ENCODE measurements at places on chromosomes 5 and 9. TPM values are rescaled to one million over a fixed set of nuclear protein-coding genes. Genes with fewer than 3 reads are reported as not detected.

- DNase-seq: no peak
These were observed 40.4 kb upstream of the ECM2 start for GRCh38 chr9:92576175-92576574.

The RNF183 gene
- total RNA-seq: not detected

The RARS1 gene
- 48.8 TPM for total RNA-seq

- DNase-seq: no peak
These were observed 434.6 kb downstream of the TAF11L14 start for GRCh38 chr5:18068826-18069225.

DNA sequence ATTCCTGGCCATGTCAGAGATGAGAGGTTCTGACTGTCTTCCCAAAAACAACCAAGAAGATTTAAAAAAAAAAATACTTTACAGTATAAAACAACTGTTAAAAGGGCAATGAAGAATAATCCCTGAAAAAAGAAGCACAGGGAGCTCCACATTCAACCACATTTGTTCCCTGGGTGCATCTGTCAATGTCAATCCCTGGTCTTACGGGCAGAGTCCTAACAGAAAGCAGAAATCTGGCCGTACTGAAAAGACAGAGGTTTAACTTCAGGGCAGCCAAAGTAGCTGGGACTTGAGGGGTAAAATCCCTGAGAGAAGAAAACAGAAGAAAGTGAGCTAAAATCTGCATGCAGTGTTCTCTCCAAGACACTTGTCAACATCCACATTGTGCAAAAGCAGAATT lies 76.6 kb downstream of the RICTOR start:
- DNase-seq: no peak

DNA sequence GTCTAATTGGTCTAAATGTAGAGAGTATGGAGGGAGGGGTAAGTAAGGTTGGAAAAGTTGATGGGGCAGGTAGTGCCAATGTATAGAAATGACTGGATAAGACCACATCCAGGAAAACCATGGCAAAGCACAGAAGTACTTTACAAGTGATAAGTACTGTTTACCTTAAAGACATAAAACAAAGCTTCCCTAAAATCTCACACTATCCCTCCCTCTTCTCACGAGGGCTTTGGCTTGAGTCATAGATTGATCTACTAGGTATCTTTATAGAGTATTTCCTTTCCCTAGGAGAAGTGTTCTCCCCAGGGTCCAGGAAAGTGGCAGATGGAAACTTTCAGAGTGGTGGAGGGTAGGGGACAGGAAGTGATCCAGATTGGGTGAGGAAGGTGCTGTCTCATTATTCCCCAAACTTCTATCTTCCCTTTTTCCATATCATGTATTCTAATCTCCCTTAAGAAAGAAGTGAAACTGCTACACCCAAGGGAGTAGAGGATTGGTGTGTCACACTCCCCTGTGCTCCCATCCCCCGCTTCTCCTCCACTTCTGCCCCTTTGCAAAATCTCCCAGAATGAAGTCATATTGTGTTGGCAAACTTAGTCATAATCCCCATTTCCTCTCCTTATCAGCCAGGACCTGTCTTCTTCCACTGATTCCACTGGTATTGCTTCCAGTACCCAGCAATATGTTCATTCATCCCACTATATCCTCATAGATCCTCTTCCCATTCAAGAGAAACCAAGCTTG lies 14.6 kb downstream of the IL33 start:
- DNase-seq: peak; percentile 29

- DNase-seq: peak; percentile 81
These were observed 4.5 kb downstream of the FBXW5 start for GRCh38 chr9:136939996-136940525.

- DNase-seq: no peak
These were observed 263.7 kb upstream of the DAPK1 start for GRCh38 chr9:87233899-87234455.

The PGGT1B gene
- 23.0 TPM for total RNA-seq

- DNase-seq: no peak
These were observed 35.6 kb downstream of the TTC39B start for GRCh38 chr9:15271403-15271802.

DNA sequence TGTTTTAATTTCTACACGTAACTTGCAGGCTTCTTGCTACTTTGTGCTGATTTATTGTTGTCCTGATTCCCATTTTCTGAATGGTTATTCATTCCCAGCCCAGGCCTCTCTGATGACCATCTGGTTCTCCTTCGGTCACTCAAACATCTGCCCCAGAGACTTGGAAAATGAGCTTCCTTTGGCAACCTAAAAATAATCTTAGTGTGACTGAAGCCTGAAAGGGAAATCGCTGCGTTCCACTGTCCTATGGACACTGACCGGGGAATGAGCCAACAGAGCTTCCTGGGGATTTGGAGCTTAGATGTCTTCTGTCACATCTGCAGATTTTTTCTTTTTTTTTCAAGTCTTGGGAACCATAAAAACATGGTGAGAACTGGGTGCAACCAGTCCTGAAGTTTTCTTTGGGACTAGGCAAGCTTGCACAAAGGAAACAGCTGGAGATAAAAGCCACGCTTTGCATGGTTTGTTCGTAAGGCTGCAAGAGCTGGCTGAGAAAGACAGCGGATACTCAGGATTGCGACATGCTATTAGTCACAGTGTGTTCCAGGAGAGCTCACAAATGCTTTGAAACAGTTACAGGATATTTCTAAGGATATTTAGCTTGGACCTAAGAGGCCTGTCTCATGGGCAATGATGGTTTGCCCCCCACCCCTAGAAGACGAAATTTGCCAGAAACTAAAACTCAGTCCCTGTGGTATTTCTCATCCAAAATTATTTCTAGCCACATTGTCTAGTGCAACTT lies 146.2 kb downstream of the GOLPH3 start:
- peak; percentile 71 for DNase-seq

DNA sequence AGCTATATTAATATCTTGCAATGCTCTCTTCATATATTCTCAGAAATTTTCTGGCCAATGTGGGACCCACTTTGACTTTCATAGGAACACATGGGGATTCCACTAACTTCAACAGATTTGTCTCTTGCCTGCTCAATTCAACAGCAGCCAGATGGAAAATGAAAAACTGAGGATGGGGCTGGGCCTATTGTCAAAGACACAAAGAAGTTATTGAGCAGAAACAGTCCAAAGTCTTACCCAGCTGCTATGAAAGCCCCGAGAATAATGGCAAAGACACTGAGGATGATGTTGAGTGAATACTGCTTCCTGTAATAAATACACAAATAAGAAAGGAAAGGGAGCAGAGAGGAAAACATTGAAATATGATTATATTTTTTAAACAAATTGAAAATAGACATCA lies 32.6 kb downstream of the SLC35D2 start:
- DNase-seq: no peak

The NR2F1 gene
- total RNA-seq: 41.8 TPM

The OR1N2 gene
- not detected for total RNA-seq

The VCAN gene
- total RNA-seq: 94.1 TPM

The CYSRT1 gene
- total RNA-seq: not detected

DNA sequence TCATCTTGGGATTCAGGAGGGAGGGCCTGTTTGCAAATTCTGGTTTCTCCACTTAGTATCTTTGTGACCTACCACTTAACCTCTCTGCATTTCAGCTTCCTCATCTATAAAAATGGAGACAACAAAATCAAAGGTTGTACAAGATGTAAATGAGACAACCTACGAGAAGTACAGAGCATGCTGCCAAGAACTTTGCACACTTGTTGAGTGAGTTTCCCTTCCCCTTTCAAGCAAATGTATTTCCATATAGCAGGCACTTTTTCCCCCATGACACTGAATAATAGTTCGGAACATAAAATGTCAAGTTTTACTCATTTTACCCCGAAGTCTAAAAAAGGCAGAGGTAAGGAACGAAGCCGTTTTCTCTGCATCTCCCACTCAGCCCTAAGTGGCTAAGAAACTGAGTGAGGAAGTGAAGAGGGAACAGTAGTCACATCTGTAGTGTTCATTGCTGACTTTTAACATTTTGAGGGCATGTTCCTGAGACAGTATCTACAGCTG lies 159.0 kb downstream of the TLE1 start:
- DNase-seq: no peak

The ENTPD8 gene
- total RNA-seq: not detected

GRCh38 chr9:117293206-117294114 lies 121.4 kb downstream of the ASTN2 start:
- DNase-seq: no peak

- DNase-seq: no peak
These were observed 1.3 kb downstream of the ATP6V1G1 start for GRCh38 chr9:114588651-114589526.

GRCh38 chr9:121785673-121786542 lies 134.5 kb downstream of the DAB2IP start:
- peak; percentile 15 for DNase-seq

DNA sequence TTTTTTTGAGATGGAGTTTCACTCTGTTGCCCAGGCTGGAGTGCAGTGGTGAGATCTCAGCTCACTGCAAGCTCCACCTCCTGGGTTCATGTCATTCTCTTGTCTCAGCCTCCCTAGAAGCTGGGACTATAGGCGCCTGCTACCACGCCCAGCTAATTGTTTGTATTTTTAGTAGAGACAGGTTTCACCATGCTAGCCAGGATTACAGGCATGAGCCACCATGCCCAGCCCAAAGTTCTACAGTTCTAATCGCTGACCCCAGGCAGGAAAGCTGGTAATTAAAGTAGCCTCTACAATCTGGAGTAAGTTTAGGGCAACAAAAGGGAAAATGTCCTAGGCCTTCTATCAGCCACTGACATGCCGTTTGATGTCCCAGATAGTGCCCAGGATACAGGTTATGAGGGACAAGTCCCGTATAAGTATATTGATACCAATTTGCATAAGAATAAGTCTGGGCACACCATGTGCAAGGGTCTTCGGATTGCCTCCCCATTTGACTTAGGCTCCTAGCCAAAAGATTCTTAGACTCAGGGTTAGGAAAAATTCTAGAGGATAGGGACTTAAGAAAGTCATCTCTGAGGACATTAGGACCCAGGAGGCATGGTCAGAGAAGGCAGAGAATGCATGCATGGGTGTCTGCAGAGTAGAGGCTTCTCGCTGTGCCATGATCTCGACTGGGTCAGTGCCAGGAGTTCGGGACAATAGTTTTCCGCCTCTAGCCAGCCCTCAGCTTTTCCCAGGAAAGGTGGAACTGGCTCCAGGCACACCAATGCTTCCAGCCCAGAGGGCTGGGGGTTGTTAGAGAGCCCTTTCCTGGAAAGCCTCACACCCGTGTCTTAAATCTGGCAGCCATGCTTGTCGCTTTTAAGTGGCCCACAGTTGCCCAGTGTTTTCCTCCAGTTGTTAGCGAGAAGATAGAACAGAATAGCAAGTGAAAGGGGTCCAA lies 1111.1 kb downstream of the TAF11L14 start:
- no peak for DNase-seq

DNA sequence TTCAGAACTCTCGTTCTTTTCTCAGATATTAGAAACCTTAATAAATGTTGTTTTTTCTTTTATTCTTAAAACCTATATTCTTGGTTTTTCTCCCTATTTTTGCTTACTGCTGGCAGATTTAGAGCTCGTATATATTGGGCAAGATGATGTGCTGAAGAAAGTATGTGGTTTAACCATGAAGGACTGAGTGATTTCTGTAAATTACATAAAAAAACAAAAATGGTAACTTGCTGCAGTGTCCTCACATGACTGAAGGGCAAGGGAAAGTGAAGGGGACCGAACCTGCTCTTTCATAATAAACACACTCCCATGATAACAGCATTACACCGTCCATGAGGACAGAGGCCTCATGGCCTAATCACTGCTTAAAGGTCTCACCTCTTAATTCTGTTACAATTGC lies 393.8 kb upstream of the ZNF608 start:
- no peak for DNase-seq

- no peak for DNase-seq
These were observed 18.1 kb upstream of the GPX3 start for GRCh38 chr5:151002250-151002649.

Data from left cardiac atrium (tissue), 4 donors.